ENCODE measurements at places on chromosomes 3 and 15.

DNA sequence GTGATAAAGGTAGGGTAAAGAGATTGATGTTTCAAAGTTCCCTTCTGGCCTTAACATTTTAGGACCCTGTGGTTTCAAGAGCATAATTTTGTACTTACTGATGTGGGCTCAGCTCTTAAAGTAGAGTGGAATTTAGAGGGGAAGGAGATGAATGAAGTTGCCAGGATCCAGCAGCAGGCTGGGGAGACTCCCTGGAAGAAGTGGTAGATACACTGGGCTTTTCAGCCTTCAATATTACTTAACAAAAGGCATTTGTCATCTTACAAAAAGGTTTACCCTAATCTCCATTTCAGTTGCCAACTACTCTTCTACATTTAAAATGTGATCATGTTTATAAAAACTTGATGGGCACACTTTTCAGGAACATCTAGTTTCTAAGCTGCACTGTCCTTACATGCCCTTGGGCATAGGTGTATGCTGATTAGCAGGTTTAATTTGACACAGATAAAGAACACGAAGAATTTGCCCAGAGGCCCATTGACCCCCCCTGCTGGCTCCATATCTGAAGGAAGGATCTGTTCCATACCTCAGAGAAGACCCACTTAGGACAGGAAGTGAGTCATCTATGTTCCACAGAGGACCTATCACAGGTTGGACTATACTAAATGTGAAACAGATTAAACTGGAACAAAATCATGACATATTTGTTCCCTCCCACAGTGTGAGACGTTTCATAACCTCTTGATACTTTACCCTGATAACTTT is 93.0 kb upstream of the LPP start:
- DNase-seq: no peak

DNA sequence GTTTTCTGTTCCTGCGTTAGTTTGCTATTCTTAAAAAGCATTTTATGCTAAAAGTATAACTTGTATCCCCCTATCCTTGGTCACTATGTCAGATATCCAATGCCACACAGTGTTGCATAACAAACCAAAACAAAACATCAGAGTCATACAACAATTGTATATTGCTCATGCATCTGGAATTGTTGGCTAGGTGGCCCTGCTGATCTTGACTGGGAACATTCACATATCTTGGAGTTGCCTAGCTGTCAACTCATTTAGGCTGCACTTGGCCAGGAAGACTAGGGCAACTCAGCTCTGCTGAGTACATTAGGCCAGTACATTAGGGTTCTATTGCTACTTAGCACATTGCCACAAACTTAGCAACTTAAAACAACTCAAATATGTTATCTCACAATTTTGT is 706.5 kb upstream of the UBE2E2 start:
- no peak for DNase-seq

- no peak for DNase-seq
Observed at GRCh38 chr15:44145495-44145894, 49.6 kb downstream of the FRMD5 start.

- DNase-seq: no peak
Observed at GRCh38 chr3:112013784-112014143, 15.0 kb downstream of the TAGLN3 start.

DNA sequence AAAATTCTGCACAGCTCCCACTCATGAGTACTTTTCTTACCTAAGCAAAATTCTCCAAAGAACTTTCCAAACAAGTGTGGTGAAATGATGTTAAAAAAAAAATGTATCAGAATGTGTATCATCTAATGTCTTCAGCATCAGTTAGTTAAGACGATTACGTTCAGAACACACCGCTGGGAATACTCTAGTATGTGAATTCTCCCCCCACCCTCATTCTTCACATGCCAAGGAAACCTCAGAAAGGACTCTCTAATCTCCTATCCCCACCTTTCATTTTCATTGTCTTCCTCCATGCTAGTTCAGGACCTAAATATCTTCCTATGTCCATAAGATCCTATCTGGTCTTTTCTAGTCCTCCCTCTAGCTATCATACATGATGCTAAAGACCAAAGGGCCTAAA is 457.4 kb downstream of the SHQ1 start:
- DNase-seq: no peak

GRCh38 chr3:149771652-149772271 is 19.5 kb upstream of the COMMD2 start:
- DNase-seq: peak; percentile 45

DNA sequence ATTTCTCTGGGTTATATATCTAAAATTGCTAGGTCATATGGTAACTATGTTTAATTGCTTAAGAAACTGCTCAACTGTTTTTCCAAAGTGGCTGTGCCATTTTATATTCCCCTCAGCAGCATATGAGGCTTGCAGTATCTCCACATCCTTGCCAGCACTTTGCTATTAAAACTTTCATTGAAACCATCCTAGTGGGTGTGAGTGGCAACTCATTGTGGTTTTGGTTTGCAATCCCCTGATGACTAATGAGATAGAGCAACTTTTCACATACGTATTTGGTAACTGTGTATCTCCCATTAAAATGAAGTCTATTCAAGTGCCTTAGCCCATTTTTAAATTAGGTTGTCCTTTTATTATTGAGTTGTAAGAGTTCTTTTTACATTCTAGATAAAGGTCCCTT is 17.3 kb downstream of the KPNA1 start:
- DNase-seq: no peak

GRCh38 chr3:12870942-12871341 is 29.6 kb upstream of the RPL32 start:
- no peak for DNase-seq

DNA sequence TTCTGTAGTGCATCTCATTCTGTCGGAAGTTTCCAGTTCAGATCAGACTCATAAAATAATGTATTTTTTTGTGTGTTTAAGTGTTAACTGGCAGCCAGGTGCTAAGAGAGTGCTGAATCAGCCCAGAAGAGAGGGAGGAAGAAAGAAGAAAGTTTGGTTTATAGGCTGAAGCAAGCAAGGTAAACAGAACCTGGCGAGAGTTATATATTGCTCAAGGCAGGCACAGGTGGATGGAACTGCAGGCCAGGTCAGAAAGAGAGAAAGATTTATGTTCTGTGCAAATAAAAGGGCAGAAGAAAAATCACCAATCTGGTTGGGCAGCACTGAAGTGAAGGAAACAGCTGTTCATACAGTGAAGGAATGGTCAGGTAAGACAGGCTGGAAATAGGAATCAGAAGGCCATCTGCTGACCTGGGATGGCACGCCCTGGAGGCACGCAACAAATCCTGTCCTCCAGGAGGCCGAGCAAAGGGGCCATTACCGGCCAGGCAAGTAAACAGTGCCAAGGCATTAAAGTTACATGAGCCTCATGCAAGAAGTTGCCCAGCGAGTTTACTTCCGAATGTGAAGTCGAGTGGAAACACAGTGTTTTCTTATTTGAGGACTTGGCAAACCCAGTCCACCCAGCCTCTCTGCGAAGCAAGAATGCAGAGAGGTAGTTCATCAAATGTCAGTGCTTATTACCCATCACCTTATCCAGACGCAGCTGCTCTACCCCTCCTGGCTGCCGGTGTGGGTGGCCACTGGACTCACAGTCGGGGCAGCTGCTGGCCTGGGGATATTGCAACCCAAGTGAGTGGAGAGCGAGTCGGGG is 309.8 kb downstream of the VPS13C start:
- DNase-seq: no peak

DNA sequence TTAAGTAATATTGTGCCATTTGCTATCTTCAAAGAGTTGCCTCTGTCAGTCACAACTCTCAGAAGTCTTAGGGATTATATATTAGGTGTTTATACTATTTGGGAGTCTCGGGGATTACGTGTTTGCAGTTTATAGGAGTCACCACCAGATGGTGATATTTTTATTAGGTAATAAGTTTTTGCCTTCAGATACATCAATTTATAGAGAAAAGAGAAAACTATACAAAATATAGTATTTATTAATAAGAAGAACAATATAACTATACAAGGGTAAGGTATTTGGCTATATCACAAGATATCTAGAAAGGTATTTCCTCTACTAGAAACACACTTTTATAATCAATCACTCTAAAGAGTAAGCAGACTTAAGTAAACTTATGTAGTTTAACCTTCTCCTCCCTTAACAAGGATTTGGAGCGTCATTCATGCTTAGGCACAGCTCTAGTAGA is 10.7 kb upstream of the DHX36 start:
- peak; percentile 33 for DNase-seq

DNA sequence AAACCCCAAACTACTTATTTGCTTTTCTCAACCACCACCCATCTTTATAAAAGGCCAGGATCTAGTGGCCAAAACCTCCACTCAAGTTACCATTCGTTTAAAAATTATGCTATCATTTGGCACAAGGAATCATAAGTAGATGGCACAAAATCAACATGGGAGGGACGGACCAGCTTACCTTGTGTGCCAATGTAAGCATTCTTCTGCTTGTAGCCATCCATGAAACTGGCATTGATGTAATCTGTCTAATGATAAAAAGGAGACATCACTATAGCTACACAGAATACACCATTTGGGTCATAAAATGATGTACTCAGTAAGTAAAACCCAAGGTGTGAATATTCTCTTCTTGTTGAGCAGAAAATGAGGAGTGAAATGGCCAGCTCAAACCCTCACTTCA is 28.2 kb upstream of the SIN3A start:
- DNase-seq: no peak

DNA sequence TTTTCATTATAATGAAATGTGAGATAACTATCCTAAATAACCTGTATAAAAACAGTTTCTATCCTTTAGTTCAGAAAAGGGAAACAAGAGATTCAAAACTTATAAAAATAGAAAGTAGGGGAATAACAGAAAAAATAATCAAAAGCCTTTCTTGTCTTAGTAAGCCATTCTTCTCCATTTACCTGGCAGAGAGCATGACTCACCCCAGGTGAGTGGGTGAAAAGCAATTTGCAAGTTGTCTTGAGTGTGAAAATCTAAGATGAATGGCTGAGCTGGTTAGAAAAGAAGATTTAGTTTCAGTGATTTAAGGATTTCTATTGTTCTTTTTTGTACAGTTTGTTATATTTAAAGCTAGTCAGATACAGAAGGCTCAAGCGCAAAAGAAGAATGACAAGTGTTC is 702.0 kb downstream of the GRM7 start:
- no peak for DNase-seq

DNA sequence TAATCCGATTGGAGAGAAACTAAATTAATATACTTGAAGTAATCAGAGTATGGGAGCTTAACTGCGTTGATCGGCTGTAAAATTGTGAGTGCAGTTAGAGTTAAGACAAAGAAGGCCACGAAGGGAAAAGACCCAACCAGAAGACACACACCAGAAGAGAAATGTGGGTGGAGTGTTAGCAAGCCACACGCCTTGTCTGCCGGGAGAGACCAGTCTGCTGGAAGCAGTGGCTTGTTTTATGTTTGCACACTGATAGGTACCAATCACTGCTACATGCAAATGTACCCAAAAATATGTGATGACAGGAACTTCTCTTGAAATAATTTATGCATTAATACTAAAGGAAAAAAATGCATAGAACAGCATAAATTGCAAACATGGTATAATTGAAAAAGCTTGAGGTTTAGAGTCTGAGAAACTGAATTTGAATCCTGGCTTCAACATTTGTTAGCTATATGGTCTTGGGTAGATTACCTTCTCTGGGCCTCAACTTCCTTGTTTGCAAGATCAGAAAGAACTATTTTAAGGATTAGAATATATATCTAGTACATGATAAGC is 23.1 kb downstream of the EEFSEC start:
- no peak for DNase-seq

DNA sequence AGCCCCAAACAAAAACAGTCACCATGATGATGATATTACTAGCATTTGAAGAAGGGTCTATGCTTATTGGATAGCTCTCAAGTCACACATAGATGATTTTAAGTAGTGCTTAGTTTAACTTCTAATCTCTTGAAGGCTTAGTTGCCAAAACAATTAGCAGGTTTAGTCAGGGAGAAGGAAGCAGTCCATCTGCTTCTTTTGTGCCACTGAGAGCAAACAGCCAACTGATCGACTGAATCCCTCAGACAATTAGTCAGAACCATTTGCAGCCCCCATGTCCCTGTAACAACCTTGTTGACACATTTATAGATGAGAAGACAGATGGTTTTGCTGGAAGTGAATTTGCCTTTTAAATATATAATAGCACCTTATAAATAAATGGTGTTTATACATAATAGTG is 585.1 kb upstream of the SUCLG2 start:
- DNase-seq: peak; percentile 69

- DNase-seq: no peak
Observed at GRCh38 chr15:80640531-80641121, 54.5 kb upstream of the ABHD17C start.

DNA sequence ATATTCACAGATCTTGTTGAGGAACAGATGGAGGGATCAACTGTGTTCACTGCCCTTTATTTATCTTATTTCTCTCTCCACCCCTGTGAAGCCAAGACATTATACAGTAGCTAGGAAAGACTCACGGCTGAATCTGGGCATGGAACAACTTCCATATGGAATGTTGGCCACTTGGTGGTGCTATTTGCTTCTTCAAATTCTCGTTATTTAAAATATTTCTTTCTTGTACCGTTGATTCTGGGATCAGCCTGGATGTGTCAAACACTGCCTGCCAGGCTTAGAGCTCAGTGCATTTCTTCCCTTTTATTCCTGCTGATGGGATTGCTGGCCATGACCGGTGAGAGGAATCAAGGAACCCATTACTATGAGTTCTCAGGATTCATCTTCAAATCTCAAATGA is 17.5 kb upstream of the GASK1A start:
- peak; percentile 14 for DNase-seq

- DNase-seq: no peak
Observed at GRCh38 chr3:172577987-172578570, 54.8 kb upstream of the TNFSF10 start.

- DNase-seq: no peak
Observed at GRCh38 chr3:14472471-14473351, 67.4 kb downstream of the GRIP2 start.

DNA sequence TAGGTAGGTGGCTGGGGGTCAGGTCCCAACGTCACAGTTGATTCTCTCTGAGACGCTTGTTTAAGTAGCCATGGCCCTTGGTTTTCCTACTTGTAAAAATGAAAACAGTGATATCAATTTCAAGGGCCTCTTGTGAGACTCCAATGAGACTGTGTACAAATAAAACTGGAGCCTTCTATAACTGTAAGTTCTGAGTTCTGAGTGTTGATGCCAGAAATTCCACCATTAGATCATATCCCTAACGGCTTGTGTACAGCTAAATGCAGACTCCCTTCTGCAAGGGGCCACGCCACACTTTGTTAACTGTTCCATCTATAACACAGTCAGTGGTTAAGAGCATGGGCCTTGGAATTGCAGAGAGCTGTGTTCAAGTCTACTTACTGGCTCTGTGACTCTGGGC is 267.3 kb downstream of the TLE3 start:
- no peak for DNase-seq

GRCh38 chr15:38690719-38691332 is 126.2 kb upstream of the RASGRP1 start:
- DNase-seq: peak; percentile 61
